Stimulated activated CD4-positive, alpha-beta T cell treated with anti-CD3 and anti-CD28 coated beads, Interleukin-1b, Interleukin-23, amount 100 ng/mL, for 1 hour (primary cell): ENCODE measurements at places on chromosomes 7 and 10.

DNA sequence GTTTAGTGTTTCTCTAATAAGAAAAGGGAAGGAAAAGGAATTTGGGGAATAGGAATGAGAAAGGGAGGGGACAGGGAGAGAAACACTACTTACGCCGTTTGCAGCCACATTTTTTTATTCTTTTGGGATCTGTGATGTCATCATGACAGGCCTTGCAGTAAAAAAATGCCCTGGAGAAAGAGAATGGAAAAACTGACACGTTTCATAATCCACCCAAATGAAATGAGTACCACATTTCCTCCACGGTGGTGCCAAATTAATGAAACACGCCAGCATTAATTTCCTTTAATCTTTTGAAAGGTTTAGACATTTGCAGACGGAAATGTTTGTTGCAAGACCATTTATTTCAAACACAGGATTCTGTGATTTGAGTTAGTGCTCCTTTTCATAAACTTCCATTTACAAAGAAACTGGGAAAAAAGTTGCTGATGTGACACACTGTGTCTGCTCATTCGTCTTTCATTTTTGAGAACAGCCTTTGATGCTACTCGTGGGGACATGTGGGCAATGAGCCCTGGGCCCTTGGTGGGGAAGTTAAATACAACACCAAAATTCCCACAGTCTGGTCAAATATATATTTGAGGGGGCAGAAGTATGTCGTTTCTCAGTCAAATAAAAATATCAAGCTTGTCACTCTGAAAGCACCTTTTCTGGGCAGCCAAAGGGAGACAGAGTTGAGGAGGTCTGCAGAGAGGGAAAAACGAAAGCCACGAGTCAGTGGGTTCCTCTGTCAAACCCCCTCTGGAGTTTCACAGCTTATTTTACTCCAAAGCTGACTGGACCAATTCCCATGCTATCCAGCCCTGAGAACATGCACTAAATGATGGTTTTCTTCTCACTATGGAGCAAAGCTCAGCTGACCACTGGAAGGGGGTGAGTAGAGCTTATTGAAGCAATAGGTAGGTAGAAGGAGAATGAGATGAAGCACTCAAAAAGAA lies 625.5 kb downstream of the KCNMA1 start:
- DNase-seq: no peak

DNA sequence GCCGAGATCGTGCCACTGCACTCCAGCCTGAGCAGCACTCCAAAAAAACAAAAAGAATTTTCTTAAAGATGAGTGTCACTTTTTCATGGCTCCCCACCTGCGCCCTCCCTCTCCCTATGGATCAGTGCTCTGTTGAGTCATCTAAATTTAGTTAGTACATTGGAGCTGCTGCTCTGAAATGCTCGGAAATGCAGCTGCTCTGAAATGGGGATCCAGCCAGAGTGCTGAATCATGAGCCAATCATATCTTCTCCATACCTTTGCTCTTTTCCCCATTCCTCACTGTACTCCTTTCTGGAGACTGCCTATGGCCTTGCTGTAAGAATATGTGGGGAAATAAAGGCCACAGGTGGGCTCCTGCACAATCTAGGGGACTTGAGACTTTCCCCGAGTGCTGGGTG lies 188.8 kb downstream of the ZNF438 start:
- DNase-seq: no peak

- peak; percentile 19 for DNase-seq
These were observed 30.2 kb upstream of the EZH2 start for GRCh38 chr7:148914208-148914777.

DNA sequence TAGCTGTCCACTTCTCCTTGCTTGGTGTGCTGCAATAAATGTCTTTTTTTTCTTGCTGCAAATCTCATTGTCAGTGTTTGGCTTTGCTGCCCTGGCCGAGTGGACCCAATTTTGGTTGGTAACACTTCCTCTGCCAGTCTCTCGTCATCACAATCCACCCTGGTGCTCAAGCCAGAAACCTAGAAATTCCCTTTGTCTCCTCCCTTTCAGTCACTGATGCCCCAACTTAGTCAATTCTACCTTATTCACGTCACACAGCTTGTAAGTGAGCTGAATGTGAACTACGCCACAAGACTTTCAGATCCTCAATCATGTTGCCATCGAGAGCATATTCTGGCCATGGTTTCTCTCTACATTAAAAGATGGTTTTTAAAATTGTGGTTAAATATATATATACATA lies 13.0 kb upstream of the FRA10AC1 start:
- DNase-seq: no peak

GRCh38 chr7:97145068-97145467 lies 27.6 kb downstream of the SDHAF3 start:
- DNase-seq: no peak

- no peak for DNase-seq
These were observed 7.6 kb downstream of the ARL5B start for GRCh38 chr10:18666810-18667209.

- no peak for DNase-seq
These were observed 5.5 kb upstream of the OPN4 start for GRCh38 chr10:86648704-86649427.

GRCh38 chr10:1559761-1560160 lies 177.6 kb downstream of the ADARB2 start:
- no peak for DNase-seq

DNA sequence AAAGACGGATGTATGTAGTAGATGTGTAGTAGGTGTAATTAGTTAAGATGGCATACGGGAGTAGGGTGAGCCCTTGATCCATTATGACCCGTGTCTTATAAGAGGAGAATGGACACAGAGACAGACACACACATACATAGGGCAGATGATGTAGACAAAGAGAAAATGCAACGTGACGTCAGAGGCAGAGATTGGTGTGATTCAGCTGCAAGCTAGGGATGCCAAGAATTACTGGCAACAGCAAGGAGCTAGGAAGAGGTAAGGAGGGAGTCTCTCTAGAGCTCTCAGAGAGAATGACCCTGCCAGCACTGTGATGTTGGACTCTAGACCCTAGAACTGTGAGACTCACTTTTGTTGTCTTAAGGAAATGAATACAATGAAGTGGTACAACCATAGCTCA lies 247.0 kb upstream of the HABP2 start:
- no peak for DNase-seq

- no peak for DNase-seq
These were observed 41.9 kb downstream of the PRPF18 start for GRCh38 chr10:13628661-13629060.

GRCh38 chr10:22754296-22754695 lies 39.9 kb upstream of the PIP4K2A start:
- DNase-seq: no peak
